ENCODE measurements at places on chromosomes 4 and X. TPM values are rescaled to one million over a fixed set of nuclear protein-coding genes. Genes with fewer than 3 reads are reported as not detected.

Gene UCHL1
- total RNA-seq, result 906 TPM

Gene GDI1
- total RNA-seq, result 95.4 TPM

Gene MAGEA11
- total RNA-seq, result not detected

Gene DIPK2B
- total RNA-seq, result not detected

Gene FOXR2
- total RNA-seq, result not detected

Gene AFP
- total RNA-seq, result 1.9 TPM

Gene VEGFC
- total RNA-seq, result 15.7 TPM

Gene MTCP1
- 21.2 TPM for total RNA-seq

Gene HSFX1
- total RNA-seq, result 0.31 TPM

Gene ETDB
- total RNA-seq, result not detected

Gene FGF5
- total RNA-seq, result 1.0 TPM

Gene UGT2B10
- not detected for total RNA-seq

Gene PABPC1L2A
- not detected for total RNA-seq

Gene SCLT1
- total RNA-seq, result 7.1 TPM

Gene GAGE12E
- total RNA-seq, result not detected

Gene CFAP47
- total RNA-seq, result 0.02 TPM

Gene SMIM10L2A
- total RNA-seq, result 0.17 TPM

Gene GABRA4
- not detected for total RNA-seq

Gene DKK2
- not detected for total RNA-seq

Gene TBC1D8B
- 1.7 TPM for total RNA-seq

Gene ACOT9
- total RNA-seq, result 93.6 TPM

Gene DCAF4L1
- 0.11 TPM for total RNA-seq

Gene GAGE12J
- total RNA-seq, result not detected

Gene TEX13D
- total RNA-seq, result not detected

Gene ADRA2C
- total RNA-seq, result 10.2 TPM

Gene SAGE1
- total RNA-seq, result not detected

Gene GPR143
- not detected for total RNA-seq

Gene HDAC6
- total RNA-seq, result 30.7 TPM

Gene XAGE2
- not detected for total RNA-seq

Data from A549 treated with DMSO at 1 μM for 4 hours (cell line).